ENCODE measurements at places on chromosomes 3 and 15.

DNA sequence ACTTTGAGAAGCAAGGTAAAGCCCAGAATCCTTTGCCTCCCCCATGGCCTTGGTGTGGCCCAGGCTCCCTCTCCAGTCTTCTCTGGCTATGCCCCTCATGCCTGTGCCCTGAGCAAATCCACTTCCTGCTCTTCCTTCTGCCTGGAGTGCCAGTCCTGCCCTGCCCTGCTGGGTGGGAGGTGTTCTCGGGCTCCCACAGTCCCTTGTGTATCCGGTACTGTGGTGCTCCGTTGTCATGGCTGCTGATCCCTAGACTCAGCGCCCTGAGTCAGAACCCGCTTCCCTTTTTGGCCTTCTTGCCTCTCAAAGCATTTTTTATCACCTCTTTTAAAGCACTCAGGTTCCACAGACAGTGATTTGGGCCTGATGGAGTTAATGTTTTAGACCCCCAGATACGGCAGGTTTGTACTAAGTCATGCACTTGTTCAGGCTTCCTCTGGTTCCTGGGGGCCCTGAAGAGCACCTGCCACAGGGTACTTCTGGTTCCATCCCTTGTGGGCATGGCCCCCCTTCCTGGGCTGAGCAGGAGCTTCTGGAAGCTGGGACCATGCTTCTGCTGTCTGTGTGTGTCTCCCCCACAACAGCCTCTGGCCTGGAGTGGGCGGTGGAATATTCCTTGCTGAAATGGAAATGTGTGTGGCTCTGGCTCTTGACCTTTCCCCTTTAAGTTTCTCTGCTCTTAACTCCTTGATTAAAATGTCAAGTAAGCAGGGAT, 29.6 kb upstream of the ADAMTS7 start:
- peak; percentile 54 for DNase-seq

- DNase-seq: no peak
Observed at GRCh38 chr3:173659972-173660371, 262.4 kb downstream of the NLGN1 start.

DNA sequence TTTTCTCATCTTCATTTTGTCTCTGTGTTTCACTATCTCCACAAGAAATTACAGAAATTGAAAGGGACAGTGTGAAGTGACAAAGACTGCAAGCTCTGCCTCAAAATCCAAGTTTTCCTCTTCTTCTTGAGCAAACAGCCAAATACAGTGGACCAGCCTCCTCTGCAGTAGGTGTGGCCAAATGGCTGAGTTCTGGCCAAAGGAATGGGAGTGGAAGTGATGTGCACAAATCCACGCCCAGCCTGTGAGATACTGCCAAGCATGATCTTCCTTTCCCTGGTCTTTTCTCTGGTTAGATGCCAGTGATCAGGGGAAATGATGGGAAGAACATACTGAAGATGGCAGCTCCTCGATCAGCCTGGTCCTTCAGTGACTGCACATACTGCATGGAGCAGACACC, 111.0 kb upstream of the CPNE4 start:
- DNase-seq: no peak

GRCh38 chr3:88882121-88882520, 225.3 kb upstream of the EPHA3 start:
- DNase-seq: no peak

GRCh38 chr15:59185725-59186124, 20.9 kb upstream of the LDHAL6B start:
- peak; percentile 77 for DNase-seq

- DNase-seq: no peak
Observed at GRCh38 chr3:144332868-144333267, 361.2 kb downstream of the DIPK2A start.

- no peak for DNase-seq
Observed at GRCh38 chr15:88982946-88983342, 69.8 kb upstream of the MFGE8 start.

DNA sequence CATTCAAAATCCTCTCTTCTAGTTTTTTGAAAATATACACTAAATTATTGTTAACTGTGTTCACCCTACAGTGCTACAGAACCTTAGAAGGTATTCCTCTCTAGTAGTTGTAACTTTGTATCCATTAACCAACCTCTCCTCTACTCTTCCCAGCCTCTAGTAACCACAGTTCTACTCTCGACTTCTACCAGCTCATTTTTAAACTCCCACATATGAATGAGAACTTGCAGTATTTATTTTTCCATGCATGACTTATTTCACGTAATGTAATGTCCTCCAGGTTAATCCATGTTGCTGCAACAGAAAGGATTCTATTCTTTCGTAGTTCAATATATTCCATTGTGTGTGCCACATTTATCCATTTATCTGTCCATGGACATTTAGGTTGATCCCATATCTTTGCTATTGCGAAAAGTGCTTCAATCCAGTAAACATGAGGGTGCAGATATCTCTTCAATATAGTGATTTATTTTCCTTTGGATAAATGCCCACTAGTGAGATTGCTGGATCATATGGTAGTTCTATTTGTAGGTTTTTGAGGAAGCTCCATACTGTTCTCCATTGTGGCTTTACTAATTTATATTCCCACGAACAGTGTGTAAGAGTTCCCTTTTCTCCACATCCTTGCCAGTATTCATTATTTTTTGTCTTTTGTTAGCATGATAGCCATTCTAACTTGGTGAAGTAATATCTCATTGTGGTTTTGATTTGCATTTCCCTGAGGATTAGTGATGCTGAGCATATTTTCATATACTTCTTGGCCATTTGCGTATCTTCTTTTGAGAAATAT, 113.7 kb upstream of the SMAD3 start:
- DNase-seq: peak; percentile 70

DNA sequence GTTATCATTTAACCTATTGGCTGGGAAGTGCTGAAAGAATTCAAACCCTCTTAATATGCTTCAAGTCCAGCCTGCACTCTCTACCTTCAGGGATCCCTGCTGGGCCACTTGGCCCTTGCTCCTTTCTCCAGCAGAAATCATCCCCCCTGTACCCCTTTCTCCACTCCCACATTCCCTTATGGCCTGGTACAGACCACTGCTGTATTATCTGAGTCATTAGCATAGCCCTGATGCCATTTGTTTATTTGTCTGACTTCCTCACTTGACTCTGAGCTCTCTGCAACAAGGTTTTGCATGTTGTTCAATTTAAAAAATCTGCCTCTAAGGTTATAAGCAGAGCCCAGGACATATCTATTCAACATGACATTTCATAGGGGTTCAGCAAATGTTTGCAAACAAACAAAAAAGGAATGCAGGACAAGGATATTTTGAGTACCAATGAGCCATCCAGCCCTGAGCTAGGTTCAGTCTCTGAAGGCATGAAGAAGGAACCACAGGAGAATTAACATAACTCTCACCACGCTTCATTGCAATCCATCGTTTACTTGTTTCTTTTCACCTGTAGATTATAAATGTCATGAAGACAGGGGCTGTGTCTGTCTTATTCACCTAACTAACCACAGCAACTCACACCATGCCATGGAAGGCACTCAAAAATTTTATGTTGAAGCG, 26.6 kb upstream of the HES1 start:
- no peak for DNase-seq

DNA sequence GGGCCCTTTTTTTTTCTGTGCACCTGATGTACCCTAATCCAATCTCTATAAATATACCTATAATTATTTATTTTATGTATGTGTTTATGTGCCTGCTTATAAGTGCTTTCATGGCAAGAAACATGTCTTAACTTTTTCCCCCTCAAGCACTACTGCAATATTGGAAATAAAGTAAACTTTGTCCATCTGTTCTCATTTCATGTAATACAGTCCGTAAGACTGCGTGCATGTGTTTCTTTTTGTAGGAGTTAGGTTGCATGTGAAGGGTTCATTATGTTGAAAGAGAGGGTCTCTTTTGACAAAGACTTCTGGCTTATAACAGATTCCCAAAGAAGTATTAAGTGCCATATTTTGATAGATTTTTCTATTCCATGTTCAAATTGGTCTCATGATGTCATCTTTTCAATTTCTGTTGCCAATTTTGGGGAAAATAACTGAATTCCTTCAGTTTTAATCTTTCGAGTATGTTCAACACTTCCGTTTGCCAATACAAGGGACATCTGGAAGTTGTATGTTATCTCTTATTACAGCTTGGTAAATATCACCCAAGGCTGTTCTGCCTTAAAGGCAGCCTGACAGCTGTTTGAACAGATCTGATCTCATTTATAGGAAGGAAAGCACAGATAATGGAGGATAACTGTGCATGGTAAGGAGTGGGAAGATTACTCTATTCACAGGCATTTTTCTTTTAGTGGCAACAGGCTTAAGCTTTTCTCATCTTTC, 273.1 kb upstream of the SGO1 start:
- no peak for DNase-seq

DNA sequence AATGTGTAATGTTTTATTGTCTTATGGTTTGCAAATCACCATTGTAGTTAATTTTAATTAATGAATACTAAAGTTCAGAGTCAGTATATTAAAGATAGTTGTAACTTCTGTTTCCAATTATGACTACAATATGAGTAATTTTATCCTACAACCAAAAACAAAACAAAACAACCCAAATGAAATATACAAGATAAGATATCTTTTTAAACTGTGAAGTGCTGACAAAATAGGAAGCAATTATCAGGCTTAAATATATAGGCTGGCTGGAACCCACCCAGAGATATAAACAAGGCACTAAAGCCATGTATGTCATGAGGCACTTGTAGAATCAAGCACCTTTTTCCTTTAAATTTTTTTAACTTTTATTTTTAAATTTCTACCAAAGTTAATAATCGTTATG, 108.6 kb upstream of the LRRFIP2 start:
- DNase-seq: no peak

GRCh38 chr15:72593838-72594237, 60.7 kb upstream of the GOLGA6B start:
- DNase-seq: no peak

DNA sequence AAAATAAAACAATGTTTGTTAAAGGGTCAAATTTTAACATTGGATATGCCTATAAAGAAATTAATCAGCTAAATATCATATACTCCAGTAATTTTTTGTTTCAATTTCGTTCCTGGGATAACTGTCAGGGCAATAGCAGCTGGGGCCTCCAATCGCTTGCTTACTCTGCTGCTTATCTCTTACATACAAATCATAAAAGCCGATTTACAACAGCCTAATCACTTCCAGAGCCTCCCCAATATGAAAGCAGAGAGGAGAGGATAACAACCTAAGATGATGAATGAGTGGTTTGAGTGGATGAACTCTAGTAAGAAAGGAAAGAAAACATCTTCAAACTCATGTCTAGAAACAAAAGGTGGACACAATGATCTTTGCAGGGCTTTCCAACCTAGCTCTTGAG, 80.7 kb upstream of the PSMD6 start:
- no peak for DNase-seq

- DNase-seq: no peak
Observed at GRCh38 chr3:104402902-104403301, 963.8 kb upstream of the ALCAM start.

- DNase-seq: no peak
Observed at GRCh38 chr3:184827572-184827971, 15.6 kb downstream of the VPS8 start.

DNA sequence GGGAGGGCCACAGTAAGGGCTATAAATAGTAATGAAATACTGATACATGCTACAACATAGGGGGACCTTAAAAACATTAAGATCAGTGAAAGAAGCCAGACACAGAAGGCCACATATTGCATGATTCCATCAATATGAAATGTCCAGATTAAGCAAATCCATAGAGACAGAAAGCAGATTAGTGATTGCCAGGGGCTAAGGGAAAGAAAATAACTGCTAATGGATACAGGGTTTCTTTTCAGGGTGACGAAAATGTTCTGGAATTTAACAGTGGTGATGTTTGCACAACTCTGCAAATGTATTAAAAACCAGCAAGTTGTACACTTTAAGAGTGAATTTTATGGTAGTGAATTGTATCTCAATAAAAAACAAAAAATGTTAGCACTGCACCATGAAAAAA, 37.0 kb downstream of the PIK3R4 start:
- DNase-seq: no peak

Data from suppressor macrophage treated with lipopolysaccharide for 1 hour (primary cell).